ENCODE measurements at places on chromosomes 3 and 15. TPM values are rescaled to one million over a fixed set of nuclear protein-coding genes. Genes with fewer than 3 reads are reported as not detected.

- no peak for DNase-seq
These were observed 11.3 kb downstream of the NR2F2 start for GRCh38 chr15:96341513-96342405.

- DNase-seq: peak; percentile 82
These were observed 177.5 kb upstream of the ICE2 start for GRCh38 chr15:60656481-60656880.

DNA sequence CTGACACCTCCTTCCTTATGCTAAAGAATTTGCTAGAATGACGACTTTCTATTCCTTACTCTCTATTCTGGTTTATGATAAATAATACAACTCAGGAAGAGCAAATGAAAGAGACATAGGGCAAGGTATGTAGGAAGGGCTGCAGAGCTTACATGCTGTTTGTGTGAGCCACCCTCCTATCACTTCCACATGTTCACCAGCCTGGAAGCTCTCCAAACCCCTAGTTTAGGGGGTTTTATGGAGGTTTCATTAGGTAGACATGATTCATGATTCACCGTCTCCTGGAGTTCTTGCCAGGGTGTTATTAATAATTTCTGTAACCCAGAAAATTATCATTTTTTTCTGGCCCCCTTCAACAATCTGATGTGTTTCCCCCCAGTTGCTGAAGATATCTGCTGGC lies 172.1 kb upstream of the COL8A1 start:
- no peak for DNase-seq

The SI gene
- not detected for total RNA-seq

GRCh38 chr15:34366271-34367065 lies 528 bp downstream of the LPCAT4 start:
- peak; percentile 50 for DNase-seq

- no peak for DNase-seq
These were observed 83.3 kb downstream of the IGF2BP2 start for GRCh38 chr3:185741586-185741985.

- DNase-seq: peak; percentile 64
These were observed 51.2 kb upstream of the SAMMSON start for GRCh38 chr3:69948246-69948862.

The ILDR1 gene
- total RNA-seq: 2.8 TPM

- peak; percentile 46 for DNase-seq
These were observed 120.5 kb downstream of the AQP9 start for GRCh38 chr15:58258501-58259292.

DNA sequence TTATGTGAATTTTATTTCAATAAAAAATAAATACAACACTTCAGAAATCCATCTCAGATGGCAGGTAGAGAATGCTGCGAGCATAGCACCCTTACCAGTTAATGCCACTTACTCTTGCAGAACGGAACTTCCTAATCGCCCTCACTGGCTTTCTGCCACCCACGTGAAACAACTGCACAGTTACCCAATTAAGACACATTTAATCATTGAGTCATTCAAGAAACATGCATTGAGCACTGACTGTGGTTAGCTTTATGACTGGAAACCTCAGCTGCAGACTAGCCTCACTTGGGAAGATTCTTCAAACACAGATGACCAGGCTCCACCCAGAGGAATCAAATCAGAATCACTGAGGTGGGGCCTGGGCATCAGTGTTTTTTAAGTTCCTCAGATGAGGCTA lies 5.6 kb upstream of the MFGE8 start:
- DNase-seq: peak; percentile 100

GRCh38 chr3:189172668-189173419 lies 1.1 kb downstream of the TPRG1 start:
- DNase-seq: no peak

The SMCO1 gene
- total RNA-seq: not detected

GRCh38 chr15:25684521-25685431 lies 178.4 kb downstream of the ATP10A start:
- peak; percentile 48 for DNase-seq

GRCh38 chr15:50860824-50861223 lies 47.7 kb upstream of the AP4E1 start:
- no peak for DNase-seq

DNA sequence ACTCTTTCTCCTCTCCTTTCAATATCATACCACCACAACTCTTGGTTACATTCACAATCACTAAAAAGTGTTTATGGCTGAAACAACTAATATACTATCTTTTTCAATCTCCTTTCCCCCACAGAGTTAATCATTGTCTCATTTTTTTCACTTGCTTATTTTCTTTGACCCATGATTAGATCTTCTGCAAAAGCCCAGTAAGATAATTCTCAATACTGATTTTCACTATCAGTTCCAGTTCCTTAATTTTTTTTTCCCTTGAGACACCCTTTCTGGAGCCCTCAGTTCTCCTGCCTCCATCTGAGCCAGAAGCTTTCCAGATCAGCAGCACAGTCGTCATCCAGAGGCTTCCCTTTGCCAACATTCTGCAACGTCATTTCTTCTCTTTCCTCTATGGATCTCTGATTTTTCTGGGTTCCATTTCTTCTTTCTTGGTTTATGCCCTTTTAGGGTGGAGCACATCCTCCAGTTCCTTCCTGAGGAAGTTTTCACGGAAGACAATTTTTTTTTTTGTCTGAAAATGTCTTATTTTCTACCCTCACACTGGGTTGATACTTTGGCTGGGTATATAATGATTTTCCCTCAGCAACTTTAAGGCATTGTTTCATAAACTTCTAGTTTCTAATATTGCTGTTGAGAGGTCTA lies 88.7 kb upstream of the C15orf39 start:
- DNase-seq: no peak

GRCh38 chr3:54827776-54828175 lies 100.1 kb downstream of the LRTM1 start:
- no peak for DNase-seq

The P2RY13 gene
- total RNA-seq: not detected

- no peak for DNase-seq
These were observed 9.5 kb downstream of the ZBTB47 start for GRCh38 chr3:42662813-42663535.

DNA sequence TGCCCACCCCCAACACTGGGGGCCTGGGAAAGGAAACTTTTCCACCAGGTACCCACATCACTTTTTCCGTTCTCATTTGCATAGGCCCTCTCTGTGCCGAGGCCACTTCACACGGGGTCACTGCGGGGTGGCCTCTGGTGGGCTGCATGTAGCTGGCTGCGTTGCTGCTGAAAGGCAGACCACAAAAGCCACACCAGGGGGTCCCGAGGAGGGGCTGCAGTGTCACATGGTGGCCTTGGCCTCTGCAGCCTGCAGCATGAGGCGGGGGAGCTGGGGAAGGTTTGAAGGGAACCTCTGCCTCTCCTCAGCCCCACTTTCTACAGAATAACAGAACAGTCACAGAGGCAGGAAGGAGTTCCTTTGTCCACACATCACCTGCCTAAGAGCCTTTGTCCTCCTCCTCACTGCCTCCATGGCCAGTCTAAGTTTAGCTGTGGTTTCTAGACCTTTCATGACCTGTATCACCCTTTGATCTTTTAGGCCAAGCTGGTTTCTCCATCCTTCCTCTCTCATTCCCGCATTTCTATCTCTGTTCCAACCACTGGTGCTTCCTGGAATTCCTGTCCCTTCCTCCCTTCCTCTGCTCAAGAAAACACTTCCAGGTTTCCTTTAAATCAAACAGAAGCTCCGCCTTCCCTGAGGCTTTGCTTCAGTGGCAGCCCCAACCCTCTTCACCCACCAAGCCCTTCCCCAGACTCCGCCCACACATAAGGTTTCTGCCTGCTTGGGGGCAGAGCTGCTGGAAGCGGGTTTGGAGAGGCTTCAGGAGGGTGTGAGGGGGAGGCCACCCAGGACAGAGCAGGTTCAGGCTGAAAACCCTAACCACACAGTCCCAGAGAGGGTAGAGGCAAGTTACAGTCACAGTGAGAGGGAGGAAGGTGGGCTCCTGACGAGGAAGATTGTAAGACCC lies 150.7 kb upstream of the TLE3 start:
- DNase-seq: peak; percentile 62

DNA sequence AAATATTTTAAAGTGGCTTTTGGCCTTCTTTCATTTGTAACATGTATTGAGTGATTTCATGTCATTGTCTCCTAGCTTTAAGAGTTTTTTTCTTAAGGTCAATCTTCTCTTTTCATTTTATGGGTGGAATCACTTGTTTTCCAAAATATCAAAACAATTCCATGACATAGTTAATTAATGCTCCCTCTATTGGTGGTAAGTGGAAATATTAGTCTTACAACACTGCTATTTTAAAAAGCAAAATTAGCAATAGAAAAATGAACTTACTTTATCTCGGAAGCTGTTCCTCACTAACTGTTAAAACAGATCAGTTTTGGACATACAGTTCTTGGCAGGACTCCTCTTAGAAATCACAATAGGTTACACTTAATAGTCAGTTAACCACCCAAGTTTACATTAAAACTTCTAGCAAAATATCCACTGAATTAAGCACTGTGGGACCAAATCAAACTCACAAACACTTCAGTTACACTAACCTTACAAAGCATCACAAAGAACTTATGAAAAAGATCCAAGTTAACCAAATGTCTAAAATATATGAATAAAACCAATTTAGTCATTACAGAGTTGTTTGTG lies 42.4 kb downstream of the TIGIT start:
- DNase-seq: peak; percentile 9

The AADAC gene
- 0.17 TPM for total RNA-seq

The CELSR3 gene
- 2.7 TPM for total RNA-seq

GRCh38 chr15:39591141-39591895 lies 10.4 kb downstream of the THBS1 start:
- no peak for DNase-seq

- no peak for DNase-seq
These were observed 14.2 kb downstream of the ESYT3 start for GRCh38 chr3:138448631-138449030.

GRCh38 chr3:139530717-139531116 lies 8.8 kb downstream of the RBP1 start:
- no peak for DNase-seq

DNA sequence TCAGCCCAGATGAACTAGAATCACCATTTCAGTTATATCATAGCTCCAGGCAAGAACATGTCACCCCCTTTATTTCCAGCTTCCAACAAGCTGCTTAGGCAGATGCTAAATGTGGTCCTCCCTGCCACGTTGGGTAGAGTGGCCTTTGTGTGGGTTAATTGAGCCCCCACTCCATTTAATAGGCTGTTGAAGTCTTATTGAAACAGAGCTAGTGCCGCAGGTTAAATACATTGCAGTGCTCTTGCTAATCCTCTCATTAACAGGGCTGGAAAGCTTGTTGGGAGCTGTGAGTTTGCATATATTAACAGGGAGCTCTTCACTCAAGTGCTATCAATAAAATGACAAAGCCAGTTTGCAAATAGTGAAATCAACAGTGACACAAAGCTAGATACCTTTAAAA lies 248.4 kb upstream of the CMC1 start:
- peak; percentile 52 for DNase-seq

The LRRFIP2 gene
- total RNA-seq: 76.9 TPM

The PRR20G gene
- total RNA-seq: not detected

The INO80 gene
- total RNA-seq: 21.2 TPM

DNA sequence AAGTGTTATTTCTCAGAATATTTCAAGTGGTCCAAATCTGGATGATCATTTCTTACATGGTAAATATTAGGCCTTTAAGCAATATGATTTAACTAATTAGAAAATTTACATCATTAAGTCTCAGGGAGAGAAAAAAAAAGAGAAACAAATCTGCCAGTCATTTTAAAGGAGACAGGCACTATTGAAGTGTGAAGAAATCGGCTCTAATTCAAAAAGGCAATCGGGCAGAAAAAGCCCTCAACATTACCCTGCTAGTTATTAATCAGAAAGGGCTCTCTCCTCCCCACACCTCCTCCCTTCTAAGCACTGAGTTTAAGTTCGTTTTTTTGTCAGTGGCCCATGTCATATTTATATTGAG lies 215.9 kb downstream of the MEIS2 start:
- no peak for DNase-seq

- no peak for DNase-seq
These were observed 164.6 kb downstream of the SMAD6 start for GRCh38 chr15:66866656-66867055.

DNA sequence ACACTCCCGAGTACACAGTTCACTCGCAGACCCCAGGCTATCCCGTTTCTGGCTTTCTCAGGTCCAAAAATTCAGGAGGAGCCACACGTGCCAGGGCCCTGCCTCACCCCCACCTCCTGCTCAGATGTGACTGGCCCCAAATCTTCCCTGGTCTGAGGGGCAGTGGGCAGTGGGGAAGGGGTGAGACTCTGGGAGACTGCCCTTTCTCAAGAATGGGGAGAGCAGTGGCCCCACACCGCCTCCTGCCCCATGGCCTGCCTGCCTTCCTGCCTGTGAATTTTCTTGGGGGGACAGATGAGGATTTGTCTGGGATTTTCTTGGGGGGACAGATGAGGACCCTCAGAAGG lies 174.6 kb downstream of the MEGF11 start:
- DNase-seq: no peak

The GPR27 gene
- total RNA-seq: 4.0 TPM

DNA sequence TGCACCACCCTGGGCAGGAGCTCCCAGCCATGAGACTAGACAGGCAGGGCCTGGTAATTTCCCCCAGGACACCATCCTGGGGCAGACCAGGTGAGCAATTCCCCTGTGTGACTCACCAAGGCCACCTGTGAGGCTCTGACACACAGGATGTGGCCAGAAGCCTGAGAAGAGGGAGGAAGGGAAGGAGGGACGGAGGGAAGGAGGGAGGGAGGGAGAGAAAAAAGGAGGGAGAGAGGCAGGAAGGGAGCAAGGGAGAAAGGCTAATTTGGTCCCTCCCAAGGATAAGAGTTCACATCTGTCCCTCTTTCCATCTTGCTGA lies 25.9 kb downstream of the WNT7A start:
- DNase-seq: peak; percentile 78

DNA sequence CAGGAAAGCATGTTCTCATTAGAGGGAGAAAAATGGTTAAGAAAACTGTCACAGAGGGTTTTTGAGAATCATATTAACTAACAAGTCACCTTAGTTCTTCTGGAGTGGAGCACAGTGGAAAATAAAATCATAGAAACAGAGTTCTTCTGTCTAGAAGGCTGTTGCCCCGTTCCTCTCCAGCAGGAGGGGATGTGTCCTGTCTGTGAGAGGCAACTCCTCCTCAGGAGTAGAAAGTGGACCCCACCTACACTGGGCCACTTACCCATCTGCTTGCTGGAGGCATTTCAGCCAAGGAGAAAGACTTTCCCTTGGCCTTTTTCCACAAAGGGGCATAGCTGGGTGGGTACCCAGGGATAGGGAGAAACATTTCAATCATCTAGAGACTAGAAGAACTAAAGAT lies 106.6 kb downstream of the SSR3 start:
- DNase-seq: peak; percentile 26

GRCh38 chr15:72202302-72202701 lies 4.7 kb upstream of the GRAMD2A start:
- DNase-seq: no peak

- peak; percentile 81 for DNase-seq
These were observed 15.3 kb upstream of the ARL14 start for GRCh38 chr3:160661660-160662059.

- DNase-seq: peak; percentile 14
These were observed 75.3 kb upstream of the COL8A1 start for GRCh38 chr3:99562990-99563607.

Measured in renal cortical epithelial cell (primary cell).